ENCODE measurements at places on chromosomes 2 and 18.

GRCh38 chr18:8718401-8718913 lies 13.1 kb downstream of the MTCL1 start:
- no peak for DNase-seq

DNA sequence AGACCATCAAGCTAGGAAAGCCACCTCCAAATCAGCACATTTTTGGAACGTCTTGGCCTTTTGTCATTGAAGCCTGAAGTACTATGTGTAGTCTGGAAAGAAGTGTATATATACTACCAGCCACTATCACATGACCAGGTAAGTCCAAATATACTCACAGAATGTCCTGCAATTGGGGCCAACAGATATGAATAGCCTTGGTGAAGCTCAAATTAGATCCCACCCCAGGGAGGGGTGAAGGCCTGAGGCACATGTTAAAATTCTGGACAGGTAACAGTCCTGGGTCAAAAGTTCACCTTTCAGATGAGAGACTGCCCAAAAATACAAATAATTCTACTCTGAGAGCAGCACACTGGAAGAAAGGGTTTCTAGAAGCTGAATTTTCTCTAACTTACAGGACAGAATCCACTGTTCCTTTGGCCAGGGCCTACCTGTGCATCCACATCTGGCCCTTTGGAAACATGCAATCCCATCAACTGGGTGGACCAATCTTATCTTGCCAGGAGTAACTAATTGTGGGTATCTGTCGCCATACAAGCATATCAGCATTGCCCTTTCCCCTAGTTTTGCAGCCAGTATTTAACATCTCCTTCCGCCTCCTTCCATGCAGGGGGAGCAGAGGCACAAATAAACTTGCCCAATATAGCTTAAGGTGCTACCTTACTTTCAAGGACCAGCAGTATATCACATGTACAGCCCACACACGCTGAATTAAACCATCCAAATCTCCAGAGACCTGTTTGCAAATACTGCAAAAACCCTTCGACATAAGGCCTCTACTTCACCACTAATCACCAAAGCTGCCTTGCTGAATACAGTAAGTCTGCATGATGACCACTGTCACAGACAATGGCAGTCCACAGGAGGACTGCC lies 67.8 kb downstream of the EIF5B start:
- no peak for DNase-seq

DNA sequence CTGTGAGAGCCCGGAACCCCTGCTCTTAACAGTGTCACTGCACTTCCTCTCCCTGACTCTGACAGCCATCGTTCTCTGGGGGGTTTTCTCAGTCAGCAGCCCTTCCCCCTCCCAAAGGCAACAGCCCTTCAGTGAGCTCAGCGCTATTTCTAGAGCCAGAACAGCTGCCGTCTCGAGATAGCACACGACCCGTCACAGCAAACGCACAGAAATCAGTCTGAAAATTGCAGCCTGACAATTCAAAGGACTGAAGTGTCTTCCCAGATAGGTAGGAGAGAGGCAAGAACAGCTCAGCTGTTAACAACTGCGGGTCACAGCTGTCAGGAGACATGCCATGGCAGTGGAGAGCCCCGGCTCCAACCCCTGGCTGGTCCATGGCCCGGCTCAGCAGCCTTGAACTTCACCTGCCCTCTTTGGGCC lies 45.4 kb downstream of the ST8SIA5 start:
- DNase-seq: no peak

GRCh38 chr2:143176606-143177005 lies 47.4 kb downstream of the ARHGAP15 start:
- no peak for DNase-seq

- no peak for DNase-seq
These were observed 33.6 kb upstream of the ACAA2 start for GRCh38 chr18:49846718-49847470.

DNA sequence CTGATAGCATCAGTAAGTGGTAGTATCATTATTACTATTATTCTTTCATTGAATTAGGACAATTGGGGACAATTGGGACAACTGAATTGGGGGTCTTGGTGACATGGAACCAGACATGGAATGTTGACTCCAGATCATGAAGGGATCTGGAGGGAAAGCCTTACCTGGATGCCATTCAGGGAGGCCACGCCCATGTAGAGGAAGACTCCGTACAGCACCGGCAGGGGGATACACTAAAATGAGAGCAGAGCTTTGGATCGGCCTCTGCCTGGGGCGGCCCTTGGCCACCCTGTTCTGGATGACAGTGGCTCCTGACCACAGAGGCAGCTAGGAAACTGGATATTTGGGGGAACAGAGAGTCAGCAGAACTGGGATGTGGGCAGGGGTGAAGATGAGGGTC lies 29.2 kb downstream of the MTHFD2 start:
- DNase-seq: no peak

GRCh38 chr18:7728297-7728696 lies 161.2 kb downstream of the PTPRM start:
- DNase-seq: no peak

- DNase-seq: no peak
These were observed 20.1 kb downstream of the IMPA2 start for GRCh38 chr18:12001421-12001820.

DNA sequence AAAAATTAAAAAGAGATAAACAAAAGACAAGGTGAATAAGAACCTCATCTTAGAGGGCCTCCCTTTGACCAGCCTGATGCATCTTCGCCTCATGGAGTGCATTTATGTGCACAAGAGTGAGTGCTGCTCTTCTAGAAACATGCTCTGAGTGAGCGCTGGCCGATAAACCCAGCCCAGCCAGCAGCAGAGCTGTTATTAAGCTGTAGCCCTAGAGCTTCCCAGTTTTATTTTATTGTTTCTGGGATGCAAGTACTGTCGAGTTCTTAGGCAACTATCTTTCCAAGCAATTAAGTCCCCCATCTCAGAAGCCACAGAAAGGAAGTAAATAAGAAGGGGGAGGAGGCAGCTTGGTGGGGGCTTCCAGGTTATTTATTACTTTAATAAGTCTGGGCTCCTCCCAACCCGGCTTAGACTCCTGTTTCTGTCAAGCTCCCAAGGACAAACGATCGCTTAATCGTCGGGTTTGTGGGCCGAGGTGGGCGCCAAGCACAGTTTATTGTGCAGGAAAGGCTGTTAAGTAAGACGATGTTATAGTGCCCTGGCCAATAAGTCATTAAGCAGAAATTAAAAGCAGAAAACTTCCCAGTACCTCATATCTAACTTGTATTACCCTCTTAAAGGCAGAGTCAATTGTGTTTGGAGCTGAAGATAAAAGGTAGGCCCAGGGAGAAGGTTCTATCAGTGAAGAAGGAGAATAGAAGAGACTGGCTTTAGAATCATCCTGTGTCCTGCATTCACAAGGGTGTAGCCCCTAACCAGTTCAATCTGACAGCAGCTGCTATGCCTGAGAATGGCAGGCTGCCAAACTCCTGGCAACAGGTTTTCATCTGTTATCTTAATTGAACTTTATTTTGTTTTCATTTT lies 176.3 kb downstream of the PIK3C3 start:
- DNase-seq: no peak

Measured in adrenal gland (tissue), 19 donors.